CD8-positive, alpha-beta T cell (primary cell): ENCODE measurements at places on chromosomes 5 and 9.

GRCh38 chr5:59007460-59008063 lies 424.7 kb downstream of the RAB3C start:
- no peak for DNase-seq

DNA sequence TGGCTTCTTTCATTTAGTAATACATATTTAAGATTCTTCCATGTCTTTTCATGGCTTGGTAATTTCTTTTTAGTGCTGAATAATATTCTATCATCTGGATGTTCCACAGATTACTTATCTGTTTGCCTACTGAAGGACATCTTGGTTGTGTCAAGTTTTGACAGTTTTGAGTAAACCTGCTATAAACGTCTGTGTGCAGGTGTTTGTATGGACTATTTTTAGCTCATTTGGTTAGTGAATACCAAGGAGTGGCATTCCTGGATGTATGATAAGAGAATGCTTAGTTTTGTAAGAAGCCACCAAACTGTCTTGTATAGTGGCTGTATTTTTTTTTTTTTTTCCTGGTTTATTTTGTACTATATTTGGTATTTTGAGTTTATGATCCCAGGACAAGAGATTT lies 38.4 kb downstream of the PRRC1 start:
- DNase-seq: no peak

DNA sequence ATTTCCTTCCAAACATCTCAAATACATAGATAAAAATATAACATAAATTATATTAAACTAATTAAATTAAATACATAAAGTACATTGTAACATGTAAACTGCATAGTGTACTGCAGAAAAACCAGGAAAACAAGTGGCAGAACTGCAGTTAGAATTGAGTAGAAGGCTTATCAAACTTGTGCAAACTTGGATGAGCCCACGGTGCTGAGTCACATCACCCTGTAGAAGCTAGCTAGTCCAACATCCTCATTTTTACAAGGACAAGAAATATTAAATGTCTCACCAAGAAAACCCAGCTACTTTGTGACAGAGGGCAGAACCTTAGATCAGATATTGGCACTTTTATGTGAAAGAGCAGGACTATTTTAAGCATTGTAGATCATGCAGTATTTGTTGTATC lies 807.9 kb upstream of the NUDT12 start:
- no peak for DNase-seq

DNA sequence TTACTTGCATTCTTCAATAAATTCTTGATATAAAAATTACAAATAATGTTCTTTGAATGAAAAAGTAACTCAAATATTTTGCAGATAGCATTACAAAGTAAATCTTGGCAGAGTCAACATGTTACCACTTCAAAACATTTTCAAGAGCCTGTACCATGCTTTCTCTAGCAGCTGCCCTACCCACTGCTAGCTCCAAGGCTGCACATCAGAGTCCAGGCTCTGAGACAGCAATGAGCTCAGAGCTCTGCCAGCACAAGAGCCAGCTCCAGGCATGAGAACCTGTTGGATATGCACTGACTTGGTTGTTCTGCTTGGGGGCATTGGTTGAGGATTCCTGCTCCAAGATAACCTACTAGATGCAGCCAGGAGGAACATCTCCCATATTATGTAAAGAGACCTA lies 211.3 kb upstream of the HAPLN1 start:
- no peak for DNase-seq

GRCh38 chr9:98501819-98502218 lies 206.9 kb downstream of the GABBR2 start:
- DNase-seq: no peak

- DNase-seq: no peak
These were observed 1120.0 kb upstream of the CDH10 start for GRCh38 chr5:25764733-25765132.

- DNase-seq: no peak
These were observed 114.1 kb downstream of the MUSK start for GRCh38 chr9:110782701-110783100.

GRCh38 chr9:72615931-72616330 lies 94.5 kb downstream of the TMC1 start:
- DNase-seq: no peak

DNA sequence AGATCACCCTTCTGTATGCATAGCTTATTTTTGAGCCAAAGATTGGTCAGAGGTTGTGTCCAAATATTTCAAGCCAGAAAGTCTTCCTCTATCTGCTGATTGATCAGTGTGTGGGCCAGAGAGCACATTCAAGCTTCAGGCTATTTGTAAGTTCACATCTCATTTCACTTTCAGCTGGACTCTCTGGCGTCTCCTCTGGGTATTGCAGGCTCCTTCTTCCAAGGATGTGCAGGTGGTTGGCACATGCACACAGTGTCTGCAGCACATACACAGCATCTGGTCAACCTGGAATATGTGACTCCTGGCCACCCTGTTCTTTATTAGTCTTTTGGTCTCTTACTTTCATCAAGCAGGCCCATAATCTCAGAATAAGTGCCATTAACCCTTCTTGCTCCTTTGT lies 516.1 kb downstream of the ANXA1 start:
- DNase-seq: no peak

DNA sequence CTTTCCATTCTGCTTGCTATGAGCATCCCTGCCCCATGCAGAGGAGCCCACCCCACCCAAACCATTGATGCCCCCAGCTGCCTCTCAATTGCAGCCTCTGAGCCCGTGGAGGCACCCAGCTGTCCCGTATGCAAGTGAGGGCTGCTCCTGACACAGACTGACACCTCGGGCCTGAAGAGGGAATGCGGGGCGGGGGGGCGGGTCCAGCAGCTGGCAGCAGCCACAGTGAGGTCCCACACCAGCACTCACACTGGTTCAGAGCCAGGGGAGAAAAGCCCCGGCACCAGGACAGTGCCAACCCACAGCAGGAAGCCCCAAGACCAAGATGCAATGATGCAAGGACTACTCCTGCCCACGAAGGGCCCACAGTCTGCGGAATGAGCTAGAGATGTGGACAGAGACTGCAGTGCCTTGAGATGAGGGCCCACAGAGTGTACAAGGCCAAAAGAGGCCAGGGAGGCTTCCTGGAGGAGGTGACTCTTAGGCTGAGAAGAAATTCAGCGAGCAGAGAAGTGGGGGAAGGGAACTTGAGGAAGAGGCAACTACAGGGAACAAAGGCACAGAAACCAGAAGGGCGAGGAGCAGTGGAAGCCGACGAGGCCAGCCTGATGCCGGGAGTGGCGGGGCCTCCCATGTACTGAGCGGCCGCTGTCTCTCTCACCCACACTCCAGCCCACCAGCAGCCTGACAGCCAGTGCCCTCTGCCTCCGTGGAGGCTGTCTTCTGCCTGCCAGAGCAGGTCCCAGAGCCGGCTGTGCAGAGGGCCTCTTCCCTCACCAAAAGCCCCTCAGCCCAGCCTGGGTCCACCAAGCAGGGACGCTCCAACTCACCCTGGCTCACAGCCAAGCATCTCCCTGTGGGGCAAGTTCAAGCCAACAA lies 9.2 kb downstream of the EEIG1 start:
- DNase-seq: no peak
